Daoy (cell line): ENCODE measurements at places on chromosomes 2 and 18. TPM values are rescaled to one million over a fixed set of nuclear protein-coding genes. Genes with fewer than 3 reads are reported as not detected.
A peak's percentile ranks its signal among the peaks of the same experiment; 100 is the strongest.

The TCF23 gene
- not detected in 2 replicates for total RNA-seq

The TWIST2 gene
- 20.4 and 34.3 TPM in 2 replicates for total RNA-seq

DNA sequence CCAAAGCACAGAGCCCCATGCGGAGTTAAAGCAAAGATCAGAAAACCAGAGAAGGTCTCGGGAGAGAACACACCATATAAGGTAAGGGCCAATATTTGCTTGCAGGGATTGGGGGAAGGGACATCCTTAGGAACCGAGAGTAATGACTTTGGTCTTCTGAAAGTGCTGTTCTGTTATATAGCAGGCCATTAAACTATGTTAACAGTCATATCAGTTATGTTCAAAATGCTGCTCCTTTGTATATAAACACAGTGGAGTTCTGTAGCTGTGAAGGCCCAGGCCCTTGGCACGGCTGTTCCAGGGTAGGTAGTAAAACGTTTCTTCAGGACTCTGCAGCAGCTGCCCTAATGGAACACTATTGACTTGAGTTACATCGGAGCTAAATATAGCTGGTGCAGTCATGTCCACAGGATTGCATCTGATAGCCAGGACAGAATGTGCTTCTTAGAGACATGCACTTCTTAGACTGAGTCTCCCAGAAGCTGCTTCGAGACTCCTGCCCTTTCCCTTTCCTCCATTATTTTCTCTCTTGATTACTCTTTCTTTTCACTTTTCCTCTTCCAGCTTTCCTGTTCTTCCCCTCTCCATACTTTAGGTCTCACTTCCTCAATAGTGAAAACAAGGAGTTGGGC lies 122.4 kb downstream of the SETBP1 start:
- DNase-seq, result no peak

DNA sequence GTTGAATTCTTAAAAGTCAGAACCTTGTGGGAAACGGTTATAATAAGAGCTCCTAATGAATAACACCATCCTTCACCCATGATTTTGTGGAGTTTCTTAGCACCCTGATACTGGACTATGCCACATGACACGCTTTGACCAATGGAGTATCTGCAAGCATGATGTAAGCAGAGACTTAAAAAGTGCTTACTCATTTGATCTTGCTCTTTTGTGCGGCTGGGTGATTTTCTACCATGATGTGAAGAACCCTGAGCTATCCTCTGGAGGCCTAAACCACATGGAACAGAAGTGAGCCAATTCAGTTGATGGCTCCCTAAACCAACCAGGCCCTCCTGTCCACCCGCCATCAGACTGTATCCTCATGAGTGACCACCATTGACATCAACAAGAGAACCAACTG lies 70.9 kb downstream of the TCF4 start:
- DNase-seq, result no peak

- DNase-seq, result no peak
Measured at GRCh38 chr2:183998041-183998796, 600.1 kb upstream of the ZNF804A start.

- no peak for DNase-seq
Measured at GRCh38 chr2:85503168-85503850, 35.7 kb upstream of the MAT2A start.

DNA sequence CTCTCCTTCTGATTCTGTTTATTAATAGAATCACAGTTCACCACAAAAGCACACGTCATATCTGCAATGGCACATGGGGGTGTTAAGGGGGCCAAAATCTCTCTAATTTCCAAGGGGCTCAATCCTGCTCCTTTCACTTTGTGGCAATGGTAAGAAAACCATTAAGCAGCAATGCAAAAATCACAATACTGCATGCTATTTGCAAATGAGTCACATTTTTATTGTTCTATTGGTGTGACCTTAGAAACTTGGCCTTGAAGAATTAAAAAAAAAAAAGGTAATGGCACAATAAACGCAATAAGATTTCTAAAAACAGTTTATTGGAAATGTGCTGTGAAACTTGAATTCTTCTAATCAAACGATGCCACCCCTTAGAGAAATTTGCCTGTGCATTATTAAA lies 251.5 kb downstream of the ZNF521 start:
- no peak for DNase-seq

- peak; percentile 24 for DNase-seq
Measured at GRCh38 chr18:6521803-6522418, 107.2 kb upstream of the L3MBTL4 start.

DNA sequence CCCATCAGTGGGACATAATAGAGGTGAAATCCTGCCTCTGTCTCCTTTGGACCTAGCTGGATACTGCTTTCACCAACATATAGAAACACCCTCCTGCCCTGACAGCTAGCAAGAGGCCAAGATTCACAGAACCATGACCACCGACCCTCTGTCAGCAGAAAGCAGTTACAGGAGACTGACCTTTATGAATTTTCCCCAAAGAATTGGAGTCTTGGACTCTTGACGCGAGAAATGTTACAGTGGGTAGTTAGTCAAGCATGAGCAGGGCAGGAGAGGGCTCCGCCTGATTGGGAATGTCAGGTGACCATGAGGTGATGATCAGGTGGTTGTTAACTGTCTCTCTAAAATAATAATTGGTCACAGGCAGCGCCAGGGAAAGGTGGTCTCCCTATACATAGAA lies 1002.3 kb downstream of the TDRD15 start:
- no peak for DNase-seq

DNA sequence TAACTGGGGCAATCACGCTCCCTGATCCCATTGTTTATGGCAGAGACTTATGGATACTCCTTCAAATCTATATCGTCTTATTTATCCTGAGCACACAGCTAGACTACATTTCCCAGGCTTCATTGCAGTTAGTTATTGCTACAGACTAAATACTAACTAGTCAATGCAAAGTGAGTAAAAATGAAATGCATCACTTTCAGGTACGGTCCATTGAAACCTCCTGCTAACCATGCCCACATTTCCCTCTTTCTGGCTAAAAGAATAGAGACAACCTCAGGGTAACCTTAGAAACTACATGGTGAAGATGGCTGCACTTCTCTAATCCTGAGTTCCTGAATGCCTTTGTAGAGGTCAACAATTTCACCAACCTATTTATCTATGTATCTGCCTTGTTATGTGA lies 437.4 kb downstream of the EPHA4 start:
- no peak for DNase-seq

GRCh38 chr2:73981081-73982001 lies 3.4 kb upstream of the TET3 start:
- peak; percentile 46 for DNase-seq

The AOX1 gene
- 2.3 and 11.7 TPM in 2 replicates for total RNA-seq

- peak; percentile 83 for DNase-seq
Measured at GRCh38 chr2:55923091-55923981, at the start of gene EFEMP1. EFEMP1 (minus strand) TSS chr2:55923782; CDS start chr2:55922440, 1,342 bp downstream.

DNA sequence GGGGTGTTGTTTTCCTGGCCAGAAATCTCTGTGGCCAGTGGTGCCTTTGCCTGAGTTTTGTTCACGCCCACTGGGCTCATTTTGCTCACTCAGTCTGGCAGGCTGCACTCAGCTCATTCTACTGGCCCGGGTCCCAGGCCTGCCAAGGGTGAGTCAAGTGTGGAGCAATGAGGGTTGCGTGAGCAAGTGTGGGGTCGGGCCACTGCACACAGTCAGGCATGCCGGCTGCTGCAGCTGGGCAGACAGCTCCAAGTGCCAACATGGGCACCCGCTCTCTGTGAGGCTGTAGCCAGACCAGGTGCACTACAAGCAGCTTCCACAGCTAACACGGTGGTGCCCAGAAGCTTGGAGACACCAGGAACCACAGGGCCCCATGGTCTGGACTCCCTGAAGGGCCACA lies 801.1 kb upstream of the RAB6C start:
- DNase-seq, result no peak

GRCh38 chr2:159195697-159196096 lies 90.8 kb downstream of the WDSUB1 start:
- DNase-seq, result no peak

The OTX1 gene
- total RNA-seq, result 0.17 TPM in 1 of 2 replicates, not detected in the other

DNA sequence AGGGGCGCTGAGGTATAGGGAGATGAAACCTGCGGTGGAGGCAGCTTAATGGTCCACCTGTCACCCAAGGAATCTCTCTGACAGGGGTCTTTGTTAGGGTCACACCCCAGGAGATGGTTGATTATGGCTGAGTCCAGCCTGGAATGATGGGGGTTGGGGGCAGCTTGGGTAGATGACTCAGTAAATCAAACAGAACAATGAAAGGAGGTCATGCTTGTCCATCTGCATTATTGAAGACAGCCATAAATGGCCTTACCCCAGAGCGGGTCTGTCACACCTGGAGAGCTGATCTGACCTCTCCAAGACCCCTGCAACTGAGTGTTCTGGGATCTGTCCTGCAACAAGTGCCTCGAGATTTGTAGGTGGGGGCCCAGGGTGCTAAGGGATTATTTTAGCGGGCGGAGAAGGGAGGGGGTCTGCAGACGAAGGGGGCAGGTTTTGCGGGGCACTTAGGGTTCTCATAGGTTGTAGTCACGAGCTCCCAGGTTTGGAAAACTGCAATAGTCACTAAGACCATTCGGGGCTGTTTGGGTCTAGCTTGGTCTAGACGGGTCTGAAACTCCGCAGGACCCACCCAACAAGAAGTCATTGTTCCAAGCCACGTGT lies 771 bp upstream of the IGFBP2 start:
- no peak for DNase-seq

DNA sequence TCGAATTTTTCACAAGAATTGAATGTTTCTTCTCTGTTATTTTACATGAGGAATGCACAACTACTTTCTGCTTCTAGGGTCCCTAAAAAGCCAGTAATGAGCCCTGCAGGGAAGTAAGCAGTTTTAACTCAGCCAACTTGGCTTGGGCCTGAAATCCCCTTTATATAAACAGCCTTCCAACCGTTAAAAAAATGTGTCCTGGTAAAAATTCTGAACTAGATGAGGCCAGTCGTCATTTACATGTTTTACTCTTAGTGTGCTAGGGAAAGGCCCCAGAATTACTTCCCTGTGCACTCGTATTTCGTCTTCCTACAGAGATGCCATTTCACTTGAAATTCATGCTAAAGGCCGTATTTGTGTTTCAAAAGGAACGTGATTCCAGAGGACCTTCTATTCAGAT lies 42.4 kb upstream of the RPE start:
- DNase-seq, result no peak

GRCh38 chr2:134296301-134296700 lies 42.4 kb downstream of the MGAT5 start:
- DNase-seq, result no peak

GRCh38 chr18:35383136-35383535 lies 6.0 kb upstream of the ZNF396 start:
- no peak for DNase-seq

DNA sequence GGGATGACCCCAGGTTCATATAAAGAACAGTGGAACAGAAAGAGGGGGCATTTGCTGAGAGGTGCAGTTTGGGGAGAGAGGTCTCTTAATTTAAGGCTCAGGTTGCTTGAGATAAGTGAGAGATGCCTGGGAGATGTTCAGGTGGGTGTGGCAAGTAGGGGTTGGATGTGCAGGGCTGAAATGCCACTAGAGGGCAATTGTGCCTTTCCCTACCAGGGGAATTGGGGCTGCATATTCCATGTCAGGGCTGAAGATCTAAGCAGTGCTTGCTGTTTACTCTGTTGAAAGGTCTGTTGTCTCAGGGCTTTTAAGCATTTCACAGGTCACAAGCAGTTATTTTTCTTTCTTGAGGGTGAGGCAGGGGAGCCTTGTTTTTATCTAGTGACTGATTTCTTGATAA lies 7.8 kb downstream of the CCDC85A start:
- peak; percentile 66 for DNase-seq

DNA sequence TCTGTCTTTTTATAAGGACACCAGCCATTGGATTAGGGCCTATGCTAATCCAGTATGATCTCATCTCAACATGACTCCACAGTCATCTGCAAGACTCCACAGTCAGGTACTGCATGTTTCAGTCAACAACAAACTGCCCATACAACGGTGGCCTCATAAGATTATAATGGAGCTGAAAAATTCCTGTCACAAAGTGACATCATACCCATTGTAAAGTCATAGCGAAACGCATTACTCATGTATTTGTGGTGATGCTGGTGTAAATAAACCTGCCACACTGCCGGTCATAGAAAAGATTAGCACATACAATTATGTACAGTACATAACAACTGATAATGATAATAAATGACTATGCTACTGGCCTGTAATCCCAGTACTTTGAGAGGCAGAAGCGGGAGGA lies 102.2 kb downstream of the TEX51 start:
- DNase-seq, result no peak

DNA sequence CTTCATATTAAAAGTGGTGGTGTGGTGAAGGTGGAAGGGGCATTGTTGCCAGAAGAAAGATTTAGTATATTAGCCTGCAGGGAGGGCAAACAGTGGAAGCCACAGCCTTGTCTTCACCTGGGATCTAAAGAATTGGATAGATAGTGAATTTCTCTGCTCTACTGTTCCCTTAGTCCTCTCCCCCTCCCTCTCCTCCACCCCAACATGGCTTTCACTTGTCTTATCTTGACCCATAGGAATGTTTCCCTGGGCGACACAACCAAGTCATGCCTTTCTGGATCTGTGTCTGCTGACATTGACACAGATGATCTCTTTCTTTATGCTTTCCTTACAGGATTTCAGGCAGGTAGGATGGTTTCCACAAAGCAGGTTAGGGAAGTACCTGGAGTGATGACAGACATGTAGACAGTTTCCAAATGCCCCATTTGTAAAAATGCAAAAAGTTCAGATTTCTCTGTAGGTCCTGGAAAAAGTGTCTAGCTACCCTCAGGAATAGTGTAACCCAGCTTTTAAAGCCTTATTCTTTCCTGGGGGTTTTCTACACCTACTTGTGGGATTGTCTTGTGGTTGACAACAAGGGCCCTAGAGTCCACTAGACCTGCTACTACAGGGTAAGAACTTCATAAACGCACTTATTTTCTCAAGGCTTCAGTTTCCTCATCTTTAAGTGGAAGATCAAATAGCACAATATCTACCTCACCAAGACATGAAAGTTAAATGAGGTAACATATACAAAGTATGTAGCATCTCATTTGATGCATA lies 184.2 kb upstream of the SP5 start:
- no peak for DNase-seq

DNA sequence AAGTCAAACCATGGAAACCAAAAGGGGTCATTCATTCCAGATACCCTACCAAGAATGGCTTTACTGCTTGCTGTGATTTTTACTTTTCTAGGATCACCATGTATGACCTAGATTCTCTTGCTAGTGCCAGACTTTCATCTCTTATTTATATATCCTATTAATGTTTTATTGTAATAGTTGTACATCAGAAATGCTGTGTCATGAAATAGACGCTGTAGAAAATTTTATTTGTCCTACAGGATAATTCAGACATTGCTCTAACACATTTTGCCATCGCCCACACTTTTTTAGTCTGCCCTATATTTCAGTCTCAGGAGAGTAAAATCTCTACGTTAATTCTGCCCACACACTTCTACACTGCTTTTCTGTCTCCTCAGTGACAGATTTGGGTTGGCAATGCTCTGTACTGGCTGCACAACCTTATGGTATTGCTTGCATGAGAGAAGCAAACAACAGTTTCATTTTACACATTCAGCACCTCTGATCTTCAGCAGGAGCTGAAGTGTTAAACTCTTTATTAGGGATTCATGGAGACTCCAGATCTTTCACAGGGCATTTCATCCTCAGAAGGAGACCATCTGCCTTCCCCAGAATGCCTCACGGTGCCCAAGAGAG lies 871.8 kb upstream of the CHAC2 start:
- no peak for DNase-seq
